Ascending aorta (tissue), 2 donors: ENCODE measurements at places on chromosomes 12 and 14.

GRCh38 chr14:105577314-105577861, 51.0 kb downstream of the TMEM121 start:
- DNase-seq, result no peak

DNA sequence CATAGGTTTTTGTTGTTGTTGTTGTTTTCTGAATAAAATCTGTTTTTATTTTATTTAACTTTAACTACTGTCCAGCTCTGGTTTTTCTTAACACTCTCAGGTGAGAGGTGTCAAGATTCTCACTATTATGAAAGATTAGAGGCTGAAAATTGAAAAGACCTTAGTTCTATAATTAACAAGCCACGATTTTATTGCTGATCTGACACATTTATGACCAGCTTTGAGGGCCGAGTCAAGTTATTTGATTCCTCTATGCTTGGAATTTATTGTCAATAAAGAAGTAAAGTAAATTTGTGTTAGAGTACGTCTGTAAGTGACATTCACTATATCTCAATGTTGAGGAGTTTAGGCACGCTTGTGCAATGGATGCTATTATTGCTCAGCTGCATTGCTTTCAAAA, 808.8 kb downstream of the GALC start:
- DNase-seq, result no peak

DNA sequence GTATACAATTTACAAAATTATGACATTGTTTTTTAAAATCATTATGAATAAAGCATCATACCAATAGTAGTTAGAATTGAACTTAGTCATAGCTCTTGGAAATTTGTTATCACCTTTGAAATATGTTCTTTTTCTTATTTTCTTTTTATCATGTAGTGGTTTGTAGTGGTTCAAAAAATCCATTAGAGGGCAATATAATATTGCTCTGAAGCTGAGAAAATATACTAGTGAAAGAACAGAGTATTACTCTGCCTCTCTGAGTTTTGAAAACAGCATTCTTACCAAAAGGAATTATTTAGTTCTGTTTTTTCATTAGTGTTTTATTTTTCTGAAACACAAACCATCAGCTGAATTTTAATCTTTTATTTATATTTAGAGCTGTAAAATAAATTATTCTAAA, 76.2 kb downstream of the PDZRN4 start:
- DNase-seq, result no peak

GRCh38 chr12:20494851-20495250, 126.5 kb downstream of the PDE3A start:
- DNase-seq, result no peak

DNA sequence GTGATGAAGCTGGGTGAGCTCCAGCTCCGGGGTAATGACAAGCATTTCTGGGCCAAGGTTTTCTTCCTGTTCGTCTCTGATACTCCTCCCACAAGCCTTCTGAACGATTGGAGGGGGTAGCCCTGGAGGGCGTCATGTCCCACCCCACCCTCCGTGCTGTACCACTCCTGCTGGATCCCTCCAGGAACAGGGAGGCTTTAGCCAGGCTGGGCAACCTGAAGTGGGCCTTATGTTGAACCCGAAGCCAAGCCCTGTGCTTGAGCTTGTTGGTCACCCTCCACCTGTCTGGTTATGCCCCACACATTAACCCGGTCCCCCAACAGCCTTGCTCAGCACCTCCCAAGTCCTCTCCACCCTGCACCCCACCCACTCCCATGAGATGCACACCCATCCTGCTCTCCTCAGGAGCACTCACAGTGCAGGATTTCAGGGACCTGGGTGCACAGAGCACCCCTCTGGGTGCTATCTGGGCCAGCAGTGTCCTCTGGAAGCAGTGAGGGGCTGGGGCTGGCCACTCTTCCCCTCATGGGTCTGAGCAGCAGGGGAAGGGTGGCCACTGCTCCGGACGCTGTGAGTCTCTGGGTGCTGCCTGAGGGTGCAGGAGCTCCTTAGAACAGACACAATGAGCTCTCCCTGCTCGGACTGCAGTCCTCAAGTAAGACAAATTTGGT, 6.8 kb upstream of the KRT83 start:
- DNase-seq, result no peak

DNA sequence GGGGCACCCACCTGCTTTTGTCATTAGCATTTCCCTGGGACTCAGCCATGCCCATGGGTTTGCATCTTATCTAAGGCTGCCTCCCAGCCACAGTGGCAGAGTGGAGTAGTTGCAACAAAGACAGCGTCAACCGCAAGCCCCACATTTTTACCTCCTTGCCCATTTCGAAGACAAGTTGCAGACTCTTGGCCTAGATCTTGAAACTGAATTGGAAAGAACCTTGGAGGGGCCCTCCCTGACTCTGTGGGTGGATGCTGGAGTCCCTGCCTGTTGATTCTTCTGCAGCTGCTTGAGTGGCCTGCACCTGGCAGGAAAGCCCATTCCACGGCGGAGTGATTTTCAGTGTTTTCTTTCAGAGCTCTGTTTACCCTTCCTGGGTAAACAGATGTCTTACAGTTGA, 309.0 kb downstream of the VRK1 start:
- DNase-seq, result no peak

GRCh38 chr12:10601860-10602259, 11.5 kb downstream of the MAGOHB start:
- DNase-seq, result no peak

DNA sequence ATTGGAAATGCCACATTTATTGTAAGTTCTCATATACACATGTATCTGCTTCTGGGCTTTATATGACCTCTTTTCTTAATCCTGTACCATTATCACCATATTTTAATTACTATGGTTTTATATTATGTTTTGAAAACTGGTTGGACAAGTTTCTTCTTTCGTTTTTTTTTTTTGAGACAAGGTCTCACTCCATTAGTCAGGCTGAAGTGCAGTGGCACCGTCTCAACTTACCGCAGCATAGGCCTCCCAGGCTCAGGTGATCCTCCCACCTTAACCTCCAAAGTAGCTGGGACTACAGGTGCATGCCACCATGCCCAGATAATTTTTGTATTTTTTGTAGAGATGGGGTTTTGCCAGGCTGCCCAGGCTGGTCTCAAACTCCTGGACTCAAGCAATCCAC, 44.6 kb downstream of the GALNT4 start:
- no peak for DNase-seq

DNA sequence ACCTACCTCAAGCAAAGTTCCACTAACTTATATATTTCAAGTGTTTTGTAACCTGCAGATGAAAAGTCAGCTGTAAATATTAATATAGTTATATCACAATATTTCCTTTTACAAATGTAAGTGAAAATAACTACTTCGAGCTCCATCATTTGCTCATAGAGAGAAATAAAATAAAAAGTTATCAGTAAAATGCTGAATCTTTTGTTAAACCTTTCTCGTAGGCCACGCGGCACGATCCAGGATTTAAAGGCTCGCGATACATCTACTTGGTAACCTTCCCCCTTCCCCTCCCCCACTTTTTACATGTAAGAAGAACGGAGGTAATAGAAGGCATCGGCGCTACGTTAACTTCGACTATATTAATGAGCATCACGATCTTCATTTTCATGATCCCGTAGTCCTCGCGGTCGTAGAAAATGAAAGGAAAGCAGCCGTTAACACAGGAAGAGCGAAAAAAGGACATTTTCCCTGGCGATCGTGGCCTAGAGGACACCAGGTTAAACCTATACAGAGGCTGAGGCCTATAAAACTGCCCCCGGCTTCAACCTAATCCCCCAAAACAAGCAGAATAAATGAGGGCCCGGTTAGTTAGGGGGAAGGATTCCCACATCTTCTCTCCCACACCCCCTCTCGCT, 508 bp downstream of the HNRNPC start:
- no peak for DNase-seq

DNA sequence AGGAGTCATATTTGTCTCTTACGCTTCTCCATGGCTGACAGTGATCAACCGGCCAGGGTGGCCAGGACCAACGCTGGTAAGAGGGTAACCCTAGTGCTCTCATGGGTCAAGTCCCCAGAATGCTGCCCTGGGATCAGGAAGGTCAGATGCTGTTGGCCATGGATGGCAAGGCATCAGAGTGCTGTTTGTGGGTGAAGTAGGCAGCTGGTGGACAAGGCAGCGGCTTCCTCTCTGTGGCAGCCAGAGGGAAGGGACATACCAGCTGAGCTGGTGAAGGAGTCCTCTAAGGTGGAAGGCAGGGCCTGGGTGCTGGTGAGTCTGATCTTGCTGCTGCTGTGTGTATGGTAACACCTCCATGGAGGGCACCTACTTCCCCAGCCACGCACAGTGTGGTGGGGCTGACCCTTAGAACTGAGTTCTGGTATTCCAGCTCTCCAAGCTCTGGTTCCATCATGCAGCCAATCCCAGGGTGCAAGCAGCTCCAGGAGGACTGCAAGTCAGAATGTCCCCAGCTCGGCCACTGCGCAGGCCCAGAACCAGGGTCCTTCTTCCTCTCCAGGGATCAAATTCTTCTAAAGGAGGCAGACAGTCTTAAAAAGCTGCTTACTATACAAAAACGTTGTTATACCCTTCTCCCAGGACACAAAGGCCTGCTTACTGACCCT, 13.4 kb upstream of the SMOC1 start:
- no peak for DNase-seq

GRCh38 chr12:101038289-101038871, 171.7 kb downstream of the SLC5A8 start:
- no peak for DNase-seq

- DNase-seq, result no peak
These were observed 112.3 kb upstream of the BCL2L14 start for GRCh38 chr12:11958221-11959091.

DNA sequence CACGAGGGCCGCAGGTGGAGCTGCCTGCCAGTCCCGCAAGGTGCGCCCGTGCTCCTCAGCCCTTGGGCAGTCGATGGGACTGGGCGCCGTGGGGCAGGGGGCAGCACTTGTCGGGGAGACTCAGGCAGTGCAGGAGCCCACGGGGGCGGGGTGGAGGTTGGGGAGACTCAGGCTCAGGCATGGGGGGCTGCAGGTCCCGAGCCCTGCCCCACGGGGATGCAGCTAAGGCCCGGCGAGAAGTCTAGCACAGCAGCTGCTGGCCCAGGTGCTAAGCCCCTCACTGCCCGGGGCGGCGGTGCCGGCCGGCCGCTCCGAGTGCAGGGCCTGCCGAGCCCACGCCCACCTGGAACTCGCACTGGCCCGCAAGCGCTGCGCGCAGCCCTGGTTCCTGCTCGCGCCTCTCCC, 39.2 kb upstream of the P2RX7 start:
- no peak for DNase-seq

DNA sequence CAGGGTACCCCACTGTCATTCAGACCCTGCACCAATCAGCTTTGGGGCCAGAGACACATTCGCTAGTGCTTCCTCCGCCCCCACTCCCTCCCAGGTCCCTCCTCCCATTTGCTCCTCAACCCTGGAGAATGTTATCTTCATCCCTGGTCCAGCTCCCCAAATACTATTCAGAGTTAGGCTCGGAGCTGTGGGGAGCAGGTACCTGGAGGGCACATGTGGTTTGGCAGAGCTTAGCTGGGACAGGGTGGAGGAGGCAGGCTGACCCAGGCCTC, 19.5 kb downstream of the VSX2 start:
- DNase-seq, result no peak

DNA sequence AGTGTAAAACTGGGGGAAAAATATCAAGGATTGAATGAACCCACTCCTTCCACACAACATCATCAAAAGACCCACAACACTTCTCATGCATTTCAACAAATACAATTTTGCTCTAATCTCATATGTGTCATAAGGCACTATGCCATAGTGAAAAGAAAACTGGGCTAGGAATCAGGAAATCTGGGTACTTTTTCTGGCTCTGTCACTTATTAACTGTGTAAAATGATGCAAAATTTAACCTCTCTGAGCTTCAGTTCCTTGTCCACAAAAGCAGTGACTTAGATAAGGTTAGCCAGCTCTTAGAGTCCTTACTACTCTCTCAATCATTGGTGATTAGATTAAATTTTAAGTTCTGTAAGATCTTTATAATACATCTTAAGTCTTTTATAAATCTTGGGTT, 250.5 kb upstream of the SOX5 start:
- no peak for DNase-seq

DNA sequence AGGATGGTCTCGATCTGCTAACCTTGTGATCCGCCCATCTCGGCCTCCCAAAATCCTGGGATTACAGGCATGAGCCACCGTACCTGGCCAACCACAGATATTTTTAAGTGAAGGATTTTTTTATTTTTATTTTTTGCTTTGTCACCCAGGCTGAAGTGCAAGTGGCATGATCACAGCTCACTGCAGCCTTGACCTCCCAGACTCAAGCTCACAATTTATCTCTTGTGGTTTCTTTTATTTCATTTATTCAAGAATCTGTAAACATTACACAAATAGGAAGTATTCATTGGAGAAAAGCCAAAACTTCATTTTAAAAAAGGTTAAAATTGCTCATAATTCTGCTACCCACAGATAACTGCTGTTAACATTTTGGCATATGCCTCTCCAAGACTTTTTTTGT, 13.3 kb downstream of the MOAP1 start:
- DNase-seq, result peak; percentile 27

- no peak for DNase-seq
These were observed 794.3 kb upstream of the NOVA1 start for GRCh38 chr14:27392153-27392552.

GRCh38 chr14:44634692-44635091, 127.6 kb upstream of the FSCB start:
- DNase-seq, result no peak

- no peak for DNase-seq
These were observed at the start of gene ANO4 for GRCh38 chr12:100794441-100795173. TSS of gene ANO4 (plus strand) at chr12:100794776. CDS start at chr12:100901786, 107,010 bp downstream.

GRCh38 chr14:101862177-101862576, 100.7 kb downstream of the PPP2R5C start:
- DNase-seq, result no peak

DNA sequence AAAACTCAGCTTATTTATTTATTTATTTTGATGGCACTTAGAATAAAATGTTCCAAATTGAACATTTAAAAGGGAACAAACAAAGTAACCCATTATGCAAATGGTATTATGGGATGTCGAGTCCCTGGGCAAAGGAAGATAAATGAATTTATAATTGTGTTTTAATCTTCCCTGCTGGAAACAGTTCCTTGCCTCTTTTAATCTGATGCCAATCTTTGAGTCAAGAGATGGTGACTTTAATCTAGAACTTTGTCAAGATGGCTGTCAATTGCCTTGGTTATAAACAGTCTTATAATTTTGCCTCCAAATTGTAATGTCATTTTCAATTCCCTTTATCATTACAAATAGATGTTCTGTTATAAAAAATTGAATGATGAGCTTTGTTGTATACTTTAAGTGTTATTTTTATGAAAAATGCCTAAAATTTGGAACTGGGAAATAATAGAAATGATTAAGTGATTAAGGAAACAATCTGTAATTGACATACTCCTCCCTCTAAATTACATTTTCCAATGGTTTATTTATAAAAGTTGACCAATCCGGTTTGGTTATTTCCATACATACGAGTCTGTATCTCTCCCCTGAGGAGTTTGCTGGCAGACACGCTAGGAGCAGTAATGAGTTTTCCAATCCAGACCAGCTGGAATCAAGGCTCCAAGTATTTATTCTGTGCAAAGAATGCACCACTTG, 134.9 kb upstream of the FRMD6 start:
- no peak for DNase-seq

DNA sequence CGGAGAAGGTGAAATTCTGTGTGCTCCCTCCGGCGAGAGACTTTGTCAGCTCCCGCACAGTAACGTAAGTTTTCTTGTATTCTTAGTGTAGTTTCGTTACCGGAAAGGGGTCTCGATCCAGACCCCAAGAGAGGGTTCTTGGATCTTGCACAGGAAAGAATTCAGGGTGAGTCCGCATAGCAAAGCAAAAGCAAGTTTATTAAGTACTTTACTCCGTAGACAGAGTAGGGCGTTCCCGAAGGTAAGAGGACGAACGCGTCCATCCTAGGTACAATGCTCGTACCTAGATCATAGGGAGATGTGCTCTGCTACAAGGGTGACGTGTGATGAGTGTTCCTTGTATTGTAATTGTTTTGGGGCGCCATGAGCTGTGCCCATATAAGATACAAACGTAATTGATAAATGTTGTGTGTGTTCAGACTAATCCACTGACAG, 293 bp downstream of the IFI27L1 start:
- no peak for DNase-seq
